ENCODE measurements at places on chromosomes 1 and 21.

GRCh38 chr1:68051475-68051874 is 1.0 kb upstream of the DIRAS3 start:
- no peak for DNase-seq

DNA sequence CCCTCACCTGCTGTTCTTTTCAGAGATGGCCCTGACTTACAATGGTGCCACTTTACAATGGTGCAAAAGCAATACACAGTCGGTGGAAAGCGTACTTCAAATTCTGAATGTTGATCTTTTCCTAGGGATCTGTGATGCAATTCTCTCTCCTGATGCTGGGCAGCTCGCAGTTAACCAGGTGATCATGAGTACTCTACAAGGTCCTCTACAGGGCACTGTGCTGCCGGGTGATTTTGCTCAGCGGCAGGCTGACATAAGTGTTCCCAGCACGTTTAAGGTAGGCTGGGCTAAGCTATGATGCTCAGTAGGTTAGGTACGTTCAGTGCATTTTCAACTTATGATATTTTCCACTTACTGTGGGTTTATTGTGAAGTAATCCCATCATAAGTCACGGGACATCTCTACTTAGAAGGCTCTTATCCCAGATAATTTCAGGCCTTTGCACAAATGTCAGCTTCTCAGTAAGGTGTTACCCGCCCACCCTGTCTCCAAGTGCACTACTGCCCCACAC is 126.5 kb downstream of the KCNN3 start:
- no peak for DNase-seq

- no peak for DNase-seq
Measured at GRCh38 chr1:96427616-96428015, 294.0 kb upstream of the PTBP2 start.

DNA sequence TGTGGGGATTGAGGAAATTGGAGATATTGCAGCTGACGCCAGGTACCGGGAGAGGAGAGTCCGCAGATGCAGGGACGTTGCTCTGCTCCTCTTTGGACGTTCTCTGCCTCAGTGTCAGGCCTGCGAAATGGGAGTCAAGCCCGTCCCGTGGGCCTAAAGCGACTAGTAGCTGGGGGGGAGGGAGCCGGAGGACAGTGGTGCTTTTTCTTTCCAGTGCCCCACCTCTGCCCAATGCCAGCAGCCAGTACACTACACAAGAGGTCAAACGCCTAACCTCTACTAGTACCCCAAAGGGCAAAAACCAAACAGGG is 413.6 kb upstream of the ESRRG start:
- DNase-seq = no peak

DNA sequence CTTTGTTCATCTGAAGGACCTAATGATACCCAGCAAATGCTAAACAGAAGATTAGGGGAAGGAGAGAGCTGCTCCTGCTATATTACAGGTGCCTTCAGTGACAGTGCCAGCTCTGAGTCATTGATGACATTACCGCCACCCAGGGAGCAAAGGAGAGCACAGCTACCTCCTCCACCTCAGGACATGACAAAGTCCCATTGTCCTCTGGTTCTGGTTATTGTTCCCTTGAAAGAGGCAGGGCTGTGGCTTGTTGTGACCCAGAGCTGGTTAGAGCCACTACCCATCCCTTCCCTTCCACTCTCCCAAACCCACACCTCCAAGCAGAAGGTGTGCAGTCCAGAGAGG is 363.5 kb upstream of the DUSP10 start:
- DNase-seq = peak; percentile 45

DNA sequence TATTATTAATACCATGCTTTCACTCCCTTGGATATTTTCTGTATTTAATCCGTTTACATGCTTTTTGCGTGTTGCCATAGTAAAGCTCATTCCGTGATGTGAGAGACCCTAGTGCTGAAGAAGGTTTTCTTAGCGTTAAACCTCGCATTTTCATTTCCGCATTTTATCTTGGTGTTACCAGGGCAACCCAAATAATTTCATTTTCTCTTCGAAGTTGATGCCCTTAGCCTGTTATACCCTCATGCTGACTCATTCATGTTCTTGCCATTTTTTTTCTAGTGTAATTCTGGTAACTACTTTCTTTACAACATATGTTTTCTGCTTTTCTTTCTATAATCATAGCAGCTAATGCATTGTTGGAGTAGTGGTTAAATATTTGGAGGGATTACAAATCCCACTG is 37.2 kb downstream of the LRRC8C start:
- DNase-seq = no peak

DNA sequence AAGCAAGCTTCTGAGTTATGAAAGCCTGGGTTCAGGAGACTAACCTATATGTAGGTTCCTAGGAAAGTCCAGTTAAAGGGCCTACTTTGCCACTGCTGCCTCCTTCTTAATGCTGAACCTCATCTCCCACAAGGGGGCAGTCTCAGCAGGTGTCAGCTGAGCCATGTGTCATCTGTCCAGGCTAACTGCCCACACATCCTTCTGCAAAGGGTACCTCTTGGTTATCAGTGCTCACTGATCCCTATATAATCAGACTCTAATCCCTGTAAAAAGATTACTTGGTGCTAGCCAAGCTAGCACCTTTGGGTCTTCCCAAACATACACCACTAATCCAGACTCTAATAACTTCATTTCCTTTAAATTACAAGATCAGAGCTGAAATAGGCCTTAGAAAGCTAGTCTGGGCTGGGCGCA is 9.0 kb downstream of the PRDX1 start:
- no peak for DNase-seq

DNA sequence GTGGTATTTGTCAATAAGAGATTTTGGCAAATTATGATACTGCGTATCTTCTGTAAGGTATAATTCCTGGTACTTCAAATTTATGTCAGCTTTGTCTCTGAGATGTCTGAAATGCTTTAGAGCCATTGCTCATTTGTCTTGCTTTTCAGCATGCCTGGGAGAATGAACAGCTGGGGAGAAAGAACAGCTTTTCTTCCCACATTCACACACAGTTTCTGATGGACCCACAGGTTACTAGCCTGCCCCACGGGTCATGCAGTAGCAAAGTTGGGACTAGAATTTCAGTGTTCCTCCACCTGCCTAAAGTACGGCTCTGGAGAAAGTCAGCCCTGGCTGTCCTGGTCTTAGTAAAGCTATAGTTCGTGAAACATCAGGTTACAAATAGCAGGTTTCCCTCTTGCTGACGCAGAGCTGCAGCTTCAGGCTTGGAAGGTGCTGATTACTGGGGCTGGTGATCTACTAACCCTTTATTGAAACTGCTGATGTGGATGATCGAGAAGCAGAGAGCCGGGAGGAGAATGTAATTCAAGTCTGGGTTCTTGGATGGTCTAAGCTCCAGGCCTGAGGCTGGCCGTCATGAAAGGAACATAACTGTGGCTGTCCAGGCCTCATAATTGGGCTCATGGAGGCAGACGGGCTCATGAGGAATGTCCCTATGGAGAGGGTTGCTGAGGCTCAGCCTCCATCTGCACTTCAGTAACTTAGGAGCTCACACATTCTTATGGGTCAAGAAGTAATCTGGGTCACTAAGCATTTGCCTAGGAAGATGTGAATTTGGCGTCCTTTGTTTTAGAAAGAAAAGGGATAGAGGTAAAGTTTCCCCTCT is 12.4 kb downstream of the GALNT2 start:
- DNase-seq = no peak

- peak; percentile 76 for DNase-seq
Measured at GRCh38 chr1:232378266-232379062, 251.5 kb downstream of the SIPA1L2 start.

DNA sequence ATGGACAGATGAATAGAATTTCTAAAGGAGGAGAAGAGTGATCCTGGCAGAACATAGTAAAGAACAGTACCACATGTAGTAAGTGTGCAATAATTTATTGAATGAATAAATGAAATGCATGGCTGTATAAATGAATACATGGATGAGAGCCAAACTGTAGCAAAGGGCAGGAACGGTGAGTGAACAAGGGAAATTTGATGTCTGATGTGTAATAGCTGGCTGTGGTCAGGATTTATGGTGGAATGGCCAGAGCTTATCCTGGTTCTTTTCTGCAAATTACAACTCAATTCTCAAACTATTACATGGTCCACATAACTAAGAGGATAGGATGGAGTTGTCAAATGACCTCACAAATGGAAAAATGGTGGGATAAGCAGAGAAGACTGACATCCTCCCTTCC is 43.2 kb upstream of the ARHGAP29 start:
- DNase-seq = no peak

- no peak for DNase-seq
Measured at GRCh38 chr1:51464828-51465227, 54.2 kb downstream of the EPS15 start.

DNA sequence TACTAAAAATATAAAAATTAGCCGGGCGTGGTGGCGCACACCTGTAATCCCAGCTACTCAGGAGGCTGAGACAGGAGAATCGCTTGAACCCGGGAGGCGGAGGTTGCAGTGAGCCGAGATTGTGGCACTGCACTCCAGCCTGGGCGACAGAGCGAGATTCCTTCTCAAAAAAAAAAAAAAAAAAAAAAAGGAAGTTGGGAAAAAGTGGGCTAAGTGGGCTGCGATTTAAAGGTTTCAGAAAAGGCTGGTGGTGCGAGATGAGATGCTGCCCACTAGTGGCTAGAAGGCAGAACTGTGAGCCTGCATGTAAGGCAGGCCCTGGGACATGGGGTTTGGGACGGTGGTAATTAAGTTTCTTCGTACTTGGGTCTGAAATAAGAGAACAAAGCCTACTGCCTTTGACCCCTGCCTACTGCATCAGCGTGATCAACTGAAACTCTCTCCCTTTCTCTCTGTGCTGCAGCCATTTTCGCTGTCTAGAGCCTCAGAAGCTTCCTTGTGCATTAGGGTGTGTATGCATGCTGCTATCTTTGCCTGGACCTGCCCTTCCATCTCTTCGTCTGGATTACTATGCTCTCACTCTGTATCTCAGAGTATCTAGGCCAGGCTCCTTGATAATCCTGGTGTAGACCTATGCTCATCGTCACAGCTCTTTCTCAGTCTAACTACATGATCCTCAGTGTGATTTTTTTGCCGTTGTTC is 12.4 kb downstream of the FMOD start:
- no peak for DNase-seq

GRCh38 chr1:207412845-207413244 is 41.3 kb upstream of the CR2 start:
- no peak for DNase-seq

DNA sequence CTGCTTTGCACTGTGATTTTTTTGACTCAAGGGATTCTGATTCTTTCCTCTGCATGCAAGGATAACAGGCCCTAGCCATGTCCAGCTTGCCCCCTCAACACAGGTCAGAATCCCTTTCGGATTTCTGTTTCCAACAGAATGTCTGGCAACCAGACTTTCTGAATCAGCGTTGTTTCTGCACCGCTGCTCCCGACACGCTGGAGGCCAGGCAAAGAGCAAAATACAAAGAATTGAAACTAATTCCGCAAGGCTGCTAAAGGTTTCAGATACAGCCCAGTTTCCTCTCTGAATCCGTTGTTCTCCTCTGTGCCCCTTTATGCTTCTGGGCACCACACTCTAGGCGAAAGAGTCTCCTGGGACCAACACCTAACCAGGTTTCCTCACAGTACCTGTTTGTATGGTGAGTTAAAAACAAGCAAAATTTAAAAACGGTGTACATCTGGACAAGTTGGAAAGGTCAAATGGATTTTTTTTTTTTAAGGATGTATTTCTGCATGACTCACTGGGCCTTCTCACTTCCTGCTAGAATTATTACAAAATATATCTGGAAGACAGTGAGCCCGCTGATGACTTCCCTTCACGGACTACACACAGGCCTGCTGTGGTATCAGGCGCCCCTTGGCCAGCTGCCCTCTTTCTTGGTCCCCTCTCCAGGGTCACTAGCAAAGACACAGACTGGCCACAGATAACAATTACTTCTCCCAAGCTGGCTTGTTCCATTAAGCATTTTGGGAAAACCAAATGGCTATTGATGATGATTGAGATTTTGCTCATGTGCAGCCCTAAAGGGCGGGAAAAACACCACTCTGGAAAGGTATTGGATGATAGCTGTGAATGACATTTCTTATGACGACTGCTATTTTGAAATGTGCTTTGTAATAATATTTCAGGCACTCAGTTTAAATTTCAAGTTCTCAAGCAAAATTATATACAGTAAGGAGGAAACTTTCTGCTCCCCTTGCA is 118.3 kb downstream of the TGFB2 start:
- no peak for DNase-seq

DNA sequence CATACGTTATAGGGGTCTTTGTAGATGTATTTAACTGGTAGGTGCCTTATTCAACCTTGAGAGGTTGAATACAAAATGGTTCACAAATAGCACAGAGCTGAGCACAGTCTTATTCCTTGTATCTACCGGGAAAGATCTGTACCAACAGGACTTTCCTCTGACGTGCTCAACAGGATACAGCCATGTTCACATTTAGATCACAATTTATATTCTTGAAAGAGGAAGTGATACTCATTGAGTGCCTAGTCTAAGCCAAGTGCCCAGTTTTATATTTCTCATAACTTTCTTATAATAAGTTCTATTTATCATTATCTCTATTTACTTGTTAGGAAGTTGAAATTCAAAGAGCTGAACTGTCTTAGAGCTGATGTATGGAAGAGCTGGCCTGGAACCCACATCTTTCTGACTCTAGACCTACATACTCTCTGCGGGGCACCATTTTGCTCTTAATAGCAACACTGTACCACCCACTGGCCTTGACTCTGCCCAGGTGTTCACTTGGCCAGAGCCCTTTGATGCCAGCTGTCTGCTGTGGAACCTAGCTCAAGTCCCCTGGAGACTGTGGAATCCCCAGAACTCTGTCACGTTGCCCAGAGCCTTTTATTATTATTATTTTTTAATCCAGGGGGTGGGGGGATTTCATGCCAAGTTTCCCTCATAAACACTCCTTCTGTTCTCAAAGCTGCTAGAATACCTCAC is 156.2 kb downstream of the TPR start:
- no peak for DNase-seq

GRCh38 chr1:209675565-209676154 is 448 bp downstream of the G0S2 start:
- DNase-seq = no peak

- no peak for DNase-seq
Measured at GRCh38 chr1:31564606-31564989, 11.7 kb upstream of the TINAGL1 start.

DNA sequence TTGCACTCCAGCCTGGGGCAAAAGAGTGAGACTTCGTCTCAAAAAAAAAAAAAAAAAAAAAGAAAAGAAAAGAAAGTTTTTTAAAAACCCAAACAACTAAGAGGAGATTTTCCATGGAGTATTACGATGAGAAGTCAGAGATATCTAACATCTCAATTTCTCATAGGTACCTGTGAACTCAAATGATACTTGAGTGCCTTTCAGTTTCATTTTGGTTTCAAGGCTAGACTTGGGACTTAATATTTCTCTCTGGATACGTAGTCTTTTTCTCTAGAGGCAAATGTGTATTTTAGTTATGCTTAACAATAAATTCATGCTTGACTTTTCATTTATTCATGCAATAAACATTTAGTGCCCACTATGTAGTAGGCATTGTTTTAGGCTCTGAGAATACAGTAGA is 15.0 kb downstream of the ZYG11B start:
- no peak for DNase-seq

DNA sequence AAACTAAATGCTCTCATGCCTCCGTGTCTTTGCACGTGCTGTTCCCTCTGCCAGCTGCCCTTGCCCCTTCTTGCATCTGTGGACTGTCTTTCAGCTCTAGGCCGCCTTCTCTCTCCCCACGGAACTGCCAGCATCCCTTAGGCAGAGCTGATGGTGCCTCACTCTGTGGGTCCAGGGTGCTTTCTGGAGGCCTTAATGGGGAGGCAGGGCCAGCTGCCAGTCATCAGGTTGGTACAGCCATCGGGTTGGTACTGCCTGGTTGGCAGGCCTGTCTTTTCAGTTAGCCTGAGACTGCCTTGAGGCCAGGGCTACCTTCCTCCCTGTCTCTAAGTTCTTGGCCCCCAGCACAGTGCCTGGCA is 61.4 kb upstream of the TARBP1 start:
- DNase-seq = no peak
